ENCODE measurements at places on chromosomes 1 and 21.
A peak's percentile ranks its signal among the peaks of the same experiment; 100 is the strongest.

GRCh38 chr1:63693944-63694571, 79.8 kb upstream of the ROR1 start:
- no peak for DNase-seq

DNA sequence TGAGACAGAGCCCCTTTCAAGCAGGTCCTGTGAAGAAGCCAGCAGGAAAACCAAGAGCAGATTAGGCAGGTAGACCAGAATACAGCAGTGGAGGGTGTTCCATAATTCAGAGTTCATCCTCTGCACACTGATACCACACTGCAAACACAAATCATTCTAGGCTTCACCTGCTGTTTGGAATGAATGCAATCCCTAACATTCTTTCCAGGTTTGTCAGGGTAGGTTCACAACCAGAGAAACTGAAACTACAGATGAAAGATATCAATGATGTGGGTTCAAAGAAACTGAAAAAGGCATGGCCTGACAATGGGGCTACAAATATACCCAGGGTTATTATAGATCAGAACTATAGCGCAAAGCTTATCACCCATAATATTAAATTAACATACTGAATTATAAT, 8.9 kb upstream of the SGIP1 start:
- no peak for DNase-seq

DNA sequence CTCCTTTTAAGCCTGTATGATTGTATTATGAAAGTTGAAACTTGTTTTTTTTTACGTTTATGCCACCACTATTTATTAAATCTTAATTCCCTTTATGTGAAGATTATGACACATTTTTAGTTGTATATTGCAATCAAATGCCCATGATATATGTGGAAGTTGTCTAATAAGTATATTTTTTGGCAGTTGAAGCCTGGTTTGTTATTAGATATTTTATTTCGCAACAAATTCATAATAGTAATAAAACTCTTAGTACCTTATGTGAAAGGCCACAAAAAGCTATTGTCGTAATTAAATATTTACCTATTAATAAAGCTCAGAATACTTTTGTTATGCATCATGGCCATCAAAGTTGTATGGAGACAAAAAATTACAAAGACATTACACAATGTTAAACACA, 386.8 kb downstream of the NCAM2 start:
- DNase-seq, result no peak

DNA sequence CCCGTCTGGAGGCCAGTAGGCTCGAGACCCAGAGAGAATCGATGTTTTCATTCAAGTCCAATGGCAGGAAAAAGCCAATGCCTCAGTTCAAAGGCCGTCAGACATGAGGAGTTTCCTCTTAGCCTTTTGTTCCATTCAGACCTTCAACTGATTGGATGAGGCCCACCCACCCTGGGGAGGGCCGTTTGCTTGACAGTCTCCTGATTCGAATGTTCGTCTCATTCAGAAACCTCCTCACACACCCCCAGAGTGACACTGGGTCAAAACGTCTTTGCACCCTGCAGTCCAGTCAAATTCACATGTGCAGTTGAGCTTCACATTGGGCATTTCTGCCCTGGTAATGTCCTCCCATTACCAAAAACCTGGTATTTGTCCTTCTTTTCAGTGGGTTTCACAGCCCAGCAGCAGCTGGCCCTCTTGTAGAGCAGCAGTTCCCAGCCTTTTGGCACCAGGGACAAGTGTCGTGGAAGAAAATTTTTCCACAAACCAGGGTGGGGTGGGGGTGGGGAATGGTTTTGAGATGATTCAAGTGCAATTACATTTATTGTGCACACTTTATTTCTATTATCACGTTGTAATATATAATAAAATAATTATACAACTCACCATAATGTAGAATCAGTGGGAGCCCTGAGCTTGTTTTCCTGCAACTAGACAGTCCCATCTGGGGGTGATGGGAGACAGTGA, 40.1 kb downstream of the RSPH1 start:
- no peak for DNase-seq

- DNase-seq, result no peak
Observed at GRCh38 chr1:156320560-156320959, 17.5 kb downstream of the CCT3 start.

DNA sequence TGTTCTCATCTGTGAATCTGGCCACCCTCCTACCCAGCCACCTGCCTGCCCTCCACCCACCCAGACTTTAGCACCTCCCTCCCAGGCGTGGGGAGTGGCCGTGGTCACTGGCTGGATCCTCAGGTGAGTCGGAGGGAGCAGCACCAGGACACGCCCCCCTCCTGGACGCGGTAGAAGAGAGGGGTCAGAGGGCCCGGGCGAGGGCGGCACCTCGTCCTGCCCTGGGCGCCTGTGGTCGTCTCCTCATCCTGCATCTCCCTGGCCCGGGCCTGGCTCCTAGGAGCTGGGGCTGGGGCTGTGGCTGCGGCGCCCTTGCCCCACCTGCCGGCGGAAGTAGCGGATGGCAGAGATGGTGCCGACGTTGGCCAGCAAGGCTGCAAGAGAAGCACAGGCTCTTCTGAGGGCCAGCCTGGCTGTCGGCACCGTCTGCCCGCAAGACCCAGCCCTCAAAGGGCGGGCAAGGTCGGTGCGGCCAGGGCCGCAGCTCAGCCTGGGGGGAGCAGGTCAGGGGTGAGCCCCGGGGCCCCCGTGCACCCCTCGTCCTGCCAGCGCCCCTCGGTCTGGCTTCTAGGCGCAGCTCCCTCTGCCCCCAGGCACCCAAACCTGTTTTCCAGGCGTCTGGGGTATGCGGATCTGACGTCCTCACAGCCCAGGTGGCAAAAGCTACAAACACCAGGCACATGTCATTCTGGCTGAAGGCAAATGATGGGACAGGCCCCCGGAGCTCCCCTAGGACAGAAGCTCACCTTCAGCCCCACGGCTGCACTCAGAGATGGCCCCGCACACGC, 5.8 kb downstream of the PERM1 start:
- no peak for DNase-seq

DNA sequence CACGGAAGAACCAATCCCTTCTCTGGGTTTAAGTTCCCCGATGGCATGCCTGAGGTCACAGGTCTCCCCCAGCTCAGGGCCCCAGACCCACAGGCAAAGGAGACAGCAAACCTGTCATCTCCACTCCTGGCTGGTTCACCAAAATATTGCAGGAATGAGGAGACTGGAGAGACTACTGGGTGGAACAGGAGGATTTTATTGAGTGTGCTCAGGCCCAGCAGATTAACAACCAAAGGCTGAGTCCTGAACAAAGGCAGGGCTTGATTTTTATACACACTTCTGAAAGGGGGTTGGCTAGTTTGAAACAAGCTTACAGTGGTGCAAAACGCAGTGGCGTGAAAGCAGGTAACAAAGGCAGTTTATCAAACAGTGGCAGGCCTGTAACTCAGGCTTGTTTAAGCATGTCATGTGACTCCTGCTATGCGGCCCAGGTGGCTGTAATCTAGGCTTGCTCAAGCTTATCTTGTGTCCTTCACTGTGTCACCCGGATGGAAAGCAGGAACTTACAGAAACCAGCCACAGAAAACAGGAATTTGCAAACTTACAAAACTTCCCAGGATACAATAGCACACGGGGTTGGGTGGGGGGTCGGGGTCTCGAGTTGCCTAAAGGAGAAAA, 27.4 kb upstream of the KCNJ15 start:
- no peak for DNase-seq

- DNase-seq, result no peak
Observed at GRCh38 chr1:60130703-60131102, 57.1 kb upstream of the C1orf87 start.

GRCh38 chr1:157849229-157849875, 7.7 kb upstream of the CD5L start:
- no peak for DNase-seq

GRCh38 chr1:5601516-5601915, 390.7 kb downstream of the NPHP4 start:
- no peak for DNase-seq

DNA sequence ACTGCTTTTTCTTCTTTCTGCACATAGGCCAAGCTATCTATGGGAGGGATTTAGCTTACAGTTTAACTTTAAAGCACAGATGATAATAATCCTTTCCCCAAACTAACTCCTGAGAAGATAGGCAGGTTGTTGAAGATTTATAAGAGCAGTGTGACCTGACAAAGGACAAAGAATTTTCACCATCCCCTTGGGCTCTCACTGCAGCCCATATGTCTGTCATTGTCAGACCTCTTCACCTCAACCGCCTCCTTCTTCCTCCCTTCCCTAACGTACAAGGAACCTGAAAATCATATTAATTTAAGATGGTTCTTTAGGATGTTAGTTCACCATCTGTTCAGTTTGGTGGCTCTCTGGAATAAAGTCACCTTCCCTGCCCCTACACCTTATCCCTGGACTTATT, 5.0 kb downstream of the RNU1-2 start:
- DNase-seq, result no peak

DNA sequence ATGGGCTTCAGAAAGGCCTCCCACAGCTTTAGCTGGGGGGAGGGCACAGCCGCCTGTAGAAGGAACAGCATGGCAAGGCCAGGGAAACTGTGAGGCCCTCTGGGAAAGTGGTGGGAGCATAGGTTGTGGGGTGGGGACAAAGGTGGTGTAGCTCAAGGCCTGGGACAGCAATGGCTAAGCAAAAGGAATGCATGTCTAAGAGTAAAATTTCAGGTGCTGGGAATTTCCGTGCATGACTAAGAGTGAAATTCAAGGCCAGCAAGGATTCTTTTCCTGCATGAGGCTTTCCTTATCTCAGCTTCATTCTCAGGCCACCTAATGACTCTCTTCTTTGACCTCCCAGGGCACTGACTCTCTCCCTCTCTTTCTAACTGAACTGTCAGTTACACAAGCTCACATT, 86.5 kb upstream of the WNT4 start:
- no peak for DNase-seq

- no peak for DNase-seq
Observed at GRCh38 chr1:31837451-31838158, 21.8 kb upstream of the SPOCD1 start.

DNA sequence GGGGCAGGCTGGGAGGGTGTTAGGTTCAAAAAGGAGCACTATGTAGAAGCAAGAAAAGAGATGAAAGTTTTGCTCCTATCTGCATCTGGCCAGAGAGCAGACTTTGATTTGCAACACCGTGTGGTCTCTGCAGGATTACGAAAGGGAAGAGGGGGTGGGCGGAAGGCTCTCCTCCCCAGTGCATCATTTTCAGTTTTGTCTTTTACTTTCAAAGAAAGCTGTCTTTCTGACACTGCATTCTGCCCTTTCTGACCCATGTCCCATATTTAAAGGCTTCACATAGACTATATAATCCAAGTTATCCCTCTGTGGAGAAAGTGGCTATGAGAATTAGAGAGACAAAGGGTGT, 126.5 kb downstream of the RHOU start:
- DNase-seq, result no peak

- DNase-seq, result no peak
Observed at GRCh38 chr1:183831311-183831710, 26.4 kb downstream of the RGL1 start.

DNA sequence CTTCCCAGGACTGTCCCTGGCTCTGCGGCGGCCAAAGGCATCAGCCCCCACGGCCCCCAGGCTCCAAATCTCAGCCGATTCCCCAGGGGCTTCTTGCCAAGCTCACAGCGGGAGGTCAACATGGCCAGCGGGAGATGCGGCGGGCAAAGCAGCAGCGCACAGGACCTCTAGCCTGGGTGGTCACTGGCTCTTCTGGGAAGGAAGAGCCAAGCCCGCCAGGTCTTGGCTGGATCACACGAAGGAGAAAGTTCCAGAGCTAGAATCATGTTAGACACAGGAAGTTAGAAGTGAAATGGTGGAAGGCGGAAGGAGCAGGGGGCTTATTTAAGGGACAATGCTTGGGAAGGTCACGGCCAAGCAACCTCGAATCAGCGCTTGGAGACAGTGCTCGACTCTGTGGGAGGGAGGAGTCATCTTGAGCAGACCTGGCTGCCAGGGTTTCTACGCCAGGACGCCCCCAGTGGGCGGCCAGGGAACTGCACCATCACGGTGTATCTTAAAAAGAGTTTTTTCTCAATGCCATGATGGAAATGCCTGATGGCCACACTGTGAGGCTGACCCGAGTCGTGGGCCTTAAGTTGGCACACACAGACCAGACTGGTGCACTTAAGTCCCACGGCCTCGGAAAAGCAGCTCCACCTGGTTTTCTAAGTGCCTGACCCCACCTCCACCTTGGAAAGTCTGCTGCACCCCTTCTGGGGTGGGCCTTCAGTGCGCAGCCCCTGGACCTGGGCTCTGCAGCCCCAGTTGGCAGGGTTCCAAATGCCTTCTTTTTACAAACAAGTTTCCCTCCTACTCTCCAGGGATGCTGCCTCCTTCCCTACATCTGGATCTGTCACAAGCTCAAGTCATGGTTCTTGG, 29.3 kb downstream of the SLC66A1 start:
- peak; percentile 75 for DNase-seq

DNA sequence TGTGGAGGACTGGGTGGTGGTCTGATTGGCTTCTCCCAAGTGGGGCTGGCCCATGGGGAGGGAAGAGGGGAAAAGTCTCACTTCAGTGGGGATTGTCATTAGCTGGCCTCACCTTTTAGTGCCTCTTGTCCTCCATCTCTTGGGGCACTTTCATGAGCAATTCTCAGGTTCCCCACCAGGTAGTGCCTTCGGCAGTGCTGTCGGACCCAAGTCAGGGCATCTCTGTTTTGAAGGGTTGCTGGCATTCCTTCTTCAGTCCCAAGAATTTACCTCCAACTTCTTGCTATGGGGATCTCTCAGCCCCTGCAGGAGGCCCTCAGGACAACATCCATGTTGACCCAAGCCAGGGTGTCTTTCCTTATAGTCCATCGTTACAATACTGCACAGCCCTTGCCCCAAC, 54.7 kb upstream of the F3 start:
- DNase-seq, result no peak
